H1 (cell line): ENCODE measurements at places on chromosomes 2 and 18.

DNA sequence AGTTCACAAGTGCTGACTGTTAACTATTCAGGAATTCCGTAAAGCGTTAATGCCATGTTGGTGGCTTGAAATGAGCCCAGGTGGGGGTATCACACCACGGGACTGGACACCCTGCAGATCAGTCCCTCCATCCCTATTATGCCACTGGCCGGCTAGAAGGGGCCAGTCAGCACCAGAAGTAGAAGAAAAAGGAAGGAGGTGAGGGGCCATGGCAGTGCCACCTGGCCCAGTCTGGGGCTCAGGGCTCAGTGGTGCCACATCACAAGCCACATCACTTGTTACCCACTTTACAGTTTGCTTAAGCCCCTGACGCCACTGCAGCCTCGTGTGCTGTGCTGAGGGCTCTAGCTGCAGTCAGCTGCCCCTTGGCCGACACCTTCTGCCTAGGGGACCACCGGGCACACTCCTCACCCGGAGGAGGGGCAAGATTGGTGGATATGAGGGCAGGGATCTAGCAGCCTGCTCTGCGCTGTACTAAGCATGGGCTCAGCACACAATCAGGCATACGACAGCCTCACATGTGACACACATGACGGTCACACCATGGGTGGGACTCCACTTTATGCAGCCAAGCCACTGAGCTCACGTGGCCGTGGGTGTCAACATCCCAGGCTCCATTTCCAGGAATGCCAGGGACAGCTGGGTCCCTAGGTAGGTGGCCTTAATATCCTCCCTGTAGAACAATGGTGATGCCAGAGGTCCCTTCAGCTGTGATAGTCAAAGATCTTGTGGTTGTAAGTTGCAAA lies 3.6 kb downstream of the LIMS2 start:
- H3K36me3 ChIP-seq, result no peaks in the 10 kb centered on the region
- H3K4me3 ChIP-seq, result no peak overlapping the region
- no peak overlapping the region for H3K27ac ChIP-seq
- no peaks in the 10 kb centered on the region for H3K4me1 ChIP-seq
- peaks cover 45% of the 10 kb centered on the region for H3K27me3 ChIP-seq

GRCh38 chr2:17079262-17079661 lies 413.6 kb upstream of the CYRIA start:
- H3K27me3 ChIP-seq, result no peaks in the 10 kb centered on the region
- no peaks in the 10 kb centered on the region for H3K4me1 ChIP-seq
- no peaks in the 10 kb centered on the region for H3K36me3 ChIP-seq
- no peak overlapping the region for H3K27ac ChIP-seq
- no peak for DNase-seq

DNA sequence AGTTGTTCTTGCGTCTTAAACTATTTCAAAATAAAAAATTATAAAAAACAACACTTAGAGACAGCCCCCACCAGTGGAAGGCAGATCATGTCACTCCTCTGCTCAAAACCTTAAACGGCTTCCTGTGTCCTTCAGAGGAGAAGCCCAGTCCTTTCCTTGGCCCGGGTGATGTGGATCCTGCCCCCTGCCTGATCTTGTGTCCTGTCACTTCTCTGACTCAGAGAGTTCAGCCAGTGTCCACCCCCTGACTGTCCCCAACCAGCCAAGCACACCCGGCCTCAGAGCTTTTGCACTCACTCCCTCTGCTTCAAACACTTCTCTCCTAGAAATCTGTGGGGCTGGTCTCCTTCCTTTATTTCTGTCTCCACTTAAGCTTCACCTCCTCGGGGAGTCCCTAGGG lies 35.4 kb downstream of the TOGARAM2 start:
- H3K4me3 ChIP-seq, result no peak overlapping the region
- H3K36me3 ChIP-seq, result no peaks in the 10 kb centered on the region
- H3K4me1 ChIP-seq, result peaks cover 2% of the 10 kb centered on the region
- H3K27ac ChIP-seq, result no peak overlapping the region

DNA sequence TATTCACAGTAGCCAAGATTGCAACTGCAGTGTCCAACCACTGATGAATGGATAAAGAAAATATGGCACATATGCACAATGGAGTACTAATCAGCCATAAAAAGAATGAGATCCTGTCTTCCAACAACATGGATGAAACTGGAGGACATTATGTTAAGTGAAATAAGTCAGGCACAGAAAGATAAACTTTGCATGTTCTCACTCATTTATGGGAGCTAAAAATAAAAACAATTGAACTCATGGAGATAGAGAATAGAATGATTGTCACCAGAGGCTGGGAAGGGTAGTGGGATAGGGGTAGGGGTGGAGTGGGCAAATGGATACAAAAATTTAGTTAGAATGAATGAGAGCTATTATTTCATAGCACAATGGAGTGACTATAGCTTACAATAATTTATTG lies 305.5 kb upstream of the ETAA1 start:
- H3K27ac ChIP-seq, result no peak overlapping the region
- H3K4me1 ChIP-seq, result no peaks in the 10 kb centered on the region
- DNase-seq, result no peak
- no peak overlapping the region for H3K4me3 ChIP-seq
- H3K27me3 ChIP-seq, result no peaks in the 10 kb centered on the region

GRCh38 chr18:52130624-52131301 lies 209.2 kb upstream of the DCC start:
- H3K4me3 ChIP-seq, result no peak overlapping the region
- no peaks in the 10 kb centered on the region for H3K36me3 ChIP-seq
- DNase-seq, result no peak
- H3K27ac ChIP-seq, result no peak overlapping the region
- H3K27me3 ChIP-seq, result no peaks in the 10 kb centered on the region
- H3K4me1 ChIP-seq, result no peaks in the 10 kb centered on the region
